Stimulated activated CD8-positive, alpha-beta memory T cell treated with anti-CD3 and anti-CD28 coated beads, Interleukin-15, amount 100 ng/mL, for 24 hours (primary cell): ENCODE measurements at places on chromosomes 6 and 20.
A peak's percentile ranks its signal among the peaks of the same experiment; 100 is the strongest.

- DNase-seq = no peak
These were observed 671.8 kb downstream of the QKI start for GRCh38 chr6:164086076-164086887.

GRCh38 chr6:158703837-158704822, 54.3 kb downstream of the SYTL3 start:
- peak; percentile 63 for DNase-seq

DNA sequence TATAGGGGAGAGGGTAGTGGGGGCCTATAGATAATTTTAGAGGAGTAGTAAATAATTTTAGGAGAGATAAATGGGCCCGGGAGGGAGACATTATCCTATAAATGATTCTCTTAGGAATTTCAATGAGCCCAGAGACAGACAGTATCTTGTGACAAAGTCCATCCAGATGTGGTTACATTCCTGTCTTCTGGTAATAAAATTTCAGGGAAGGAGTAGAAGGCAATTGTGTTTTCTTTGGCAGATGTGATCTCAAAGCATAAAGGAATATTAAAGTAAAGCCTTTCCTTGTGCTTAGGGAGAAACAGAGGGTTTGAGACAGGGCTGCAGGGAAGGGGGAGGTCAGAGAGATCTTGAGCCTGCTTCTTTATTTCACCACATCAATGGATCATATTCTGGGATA, 979.8 kb upstream of the GJE1 start:
- DNase-seq = no peak

- DNase-seq = no peak
These were observed 58.5 kb upstream of the BEND3 start for GRCh38 chr6:107173779-107174178.

DNA sequence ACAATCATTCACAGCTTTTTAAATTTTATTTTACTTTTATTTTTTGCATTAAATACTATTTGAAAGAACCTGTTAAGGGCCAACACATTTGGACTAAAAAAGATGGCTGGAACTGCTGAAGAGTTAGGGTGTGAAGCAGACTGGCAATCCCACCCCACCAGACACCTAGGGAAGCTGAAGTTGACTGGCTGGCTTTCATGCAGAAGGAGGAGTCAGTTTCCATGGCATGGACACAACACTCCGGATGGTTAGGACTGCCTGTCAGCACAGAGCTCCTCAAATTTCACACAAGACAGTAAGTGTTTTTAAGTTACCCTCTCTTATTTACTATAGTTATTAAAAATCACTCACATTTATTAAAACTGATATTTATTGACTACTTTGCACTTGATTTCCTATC, at the start of gene ANKRD66:
TSS of gene ANKRD66 (plus strand) at position 238 of the 400 bp plus-strand sequence. CDS start 5,016 bp downstream, outside the sequence.
- DNase-seq = no peak

DNA sequence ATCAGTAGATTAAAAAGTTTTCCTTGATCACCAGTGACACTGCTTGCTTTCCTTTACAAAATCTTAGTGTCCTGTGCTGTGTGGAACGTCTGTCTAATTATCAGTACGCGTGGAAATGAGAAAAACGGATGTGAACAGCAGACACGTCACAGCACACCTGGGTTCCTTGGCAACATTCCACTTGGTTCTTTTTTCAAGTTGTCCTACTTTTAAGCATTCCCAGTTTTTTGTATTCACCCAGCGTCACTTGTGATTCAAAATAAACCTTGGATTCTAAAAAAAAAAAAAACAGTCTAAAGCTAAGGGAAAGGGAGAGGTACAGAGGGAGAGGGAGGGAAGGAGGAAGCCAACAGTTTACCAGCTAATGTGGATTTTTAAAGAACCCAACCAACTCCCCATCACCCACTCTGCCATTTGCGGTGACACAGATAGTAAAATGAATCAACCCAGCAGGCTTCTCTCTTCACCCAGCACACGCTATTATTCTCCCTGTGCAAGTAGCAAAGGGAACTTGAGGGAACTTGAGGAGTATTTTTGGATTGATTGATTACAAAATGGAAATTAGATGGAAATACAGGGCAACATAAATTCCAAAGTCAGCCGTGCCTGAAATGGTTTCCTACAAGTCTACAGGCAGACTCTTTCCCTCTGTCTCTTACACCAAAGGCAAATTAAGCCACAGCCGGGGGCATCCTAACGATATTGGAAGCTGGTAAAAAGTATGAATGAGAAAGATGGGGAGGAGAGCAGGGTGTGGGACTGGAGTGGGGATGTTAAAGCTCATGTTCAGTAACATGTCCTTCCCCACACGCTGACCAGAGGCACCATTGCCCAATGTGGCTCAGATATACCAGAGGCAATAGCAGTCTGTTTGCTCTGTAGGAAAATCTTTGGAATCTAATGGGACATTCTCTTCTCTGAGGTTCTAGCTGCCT, 129.8 kb downstream of the SASH1 start:
- DNase-seq = no peak

GRCh38 chr6:151012321-151013294, 147.1 kb downstream of the MTHFD1L start:
- no peak for DNase-seq

DNA sequence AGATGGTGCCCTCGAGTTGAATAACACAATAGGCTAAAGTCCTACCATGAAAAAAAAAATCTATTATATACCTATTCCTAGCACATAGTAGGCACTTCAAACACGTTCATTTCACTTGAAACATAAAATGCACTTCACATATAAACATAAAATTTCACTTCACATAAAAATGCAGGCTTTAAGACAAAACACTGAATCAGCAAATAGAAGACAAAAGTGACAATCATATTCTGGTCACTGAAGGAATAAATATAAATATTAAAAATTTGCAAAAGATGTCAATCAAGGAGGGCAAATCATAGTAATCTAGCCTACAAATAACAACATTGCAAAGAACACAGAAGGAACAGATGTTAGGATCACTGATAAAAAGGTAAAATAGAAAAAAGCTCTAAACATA, 153.1 kb downstream of the LMBRD1 start:
- no peak for DNase-seq

GRCh38 chr6:73704260-73704659, 8.3 kb downstream of the CD109 start:
- DNase-seq = no peak

DNA sequence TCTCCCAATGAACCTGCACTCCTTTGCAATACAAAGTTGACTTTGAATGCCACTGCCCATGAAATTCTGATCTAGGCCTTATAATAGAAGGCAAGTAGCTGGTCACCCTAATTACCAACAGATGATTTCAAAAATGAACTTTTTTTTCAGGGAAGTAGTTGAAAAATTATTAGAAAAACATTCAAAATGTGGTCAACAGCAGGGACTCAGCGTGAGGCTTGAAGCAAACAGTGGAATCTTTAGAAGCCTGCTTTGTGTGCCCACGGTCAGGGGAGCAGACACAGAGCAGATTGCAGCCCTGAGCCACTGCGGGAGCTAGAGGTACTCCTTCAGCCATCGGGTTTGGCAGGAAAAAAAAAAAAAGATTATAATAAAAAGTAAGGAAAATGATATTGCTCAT, 87.1 kb upstream of the HEY2 start:
- no peak for DNase-seq

- no peak for DNase-seq
These were observed 47.7 kb downstream of the STMND1 start for GRCh38 chr6:17149571-17149970.

- DNase-seq = no peak
These were observed 144.7 kb upstream of the SLC22A23 start for GRCh38 chr6:3601570-3601969.

DNA sequence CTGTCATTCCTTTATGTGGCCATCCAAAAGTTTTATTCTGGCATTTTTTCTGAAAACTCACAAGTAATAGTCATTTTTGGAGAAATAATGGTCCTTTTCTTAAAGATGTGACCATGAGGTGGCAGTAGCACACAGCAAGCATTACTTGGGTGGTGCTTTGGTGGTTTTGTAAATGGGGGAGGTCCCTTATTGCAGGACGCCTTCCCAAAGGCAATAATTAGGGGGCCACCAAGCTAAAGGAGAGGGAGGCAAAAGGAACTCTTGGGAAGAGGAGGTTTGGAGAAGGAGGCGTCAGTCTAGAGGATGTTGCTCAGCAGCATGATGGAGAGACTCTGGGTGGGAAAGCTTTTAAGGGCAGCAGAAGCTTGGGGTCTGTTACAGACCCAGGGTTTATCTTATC, 422.6 kb upstream of the MMS22L start:
- DNase-seq = no peak

DNA sequence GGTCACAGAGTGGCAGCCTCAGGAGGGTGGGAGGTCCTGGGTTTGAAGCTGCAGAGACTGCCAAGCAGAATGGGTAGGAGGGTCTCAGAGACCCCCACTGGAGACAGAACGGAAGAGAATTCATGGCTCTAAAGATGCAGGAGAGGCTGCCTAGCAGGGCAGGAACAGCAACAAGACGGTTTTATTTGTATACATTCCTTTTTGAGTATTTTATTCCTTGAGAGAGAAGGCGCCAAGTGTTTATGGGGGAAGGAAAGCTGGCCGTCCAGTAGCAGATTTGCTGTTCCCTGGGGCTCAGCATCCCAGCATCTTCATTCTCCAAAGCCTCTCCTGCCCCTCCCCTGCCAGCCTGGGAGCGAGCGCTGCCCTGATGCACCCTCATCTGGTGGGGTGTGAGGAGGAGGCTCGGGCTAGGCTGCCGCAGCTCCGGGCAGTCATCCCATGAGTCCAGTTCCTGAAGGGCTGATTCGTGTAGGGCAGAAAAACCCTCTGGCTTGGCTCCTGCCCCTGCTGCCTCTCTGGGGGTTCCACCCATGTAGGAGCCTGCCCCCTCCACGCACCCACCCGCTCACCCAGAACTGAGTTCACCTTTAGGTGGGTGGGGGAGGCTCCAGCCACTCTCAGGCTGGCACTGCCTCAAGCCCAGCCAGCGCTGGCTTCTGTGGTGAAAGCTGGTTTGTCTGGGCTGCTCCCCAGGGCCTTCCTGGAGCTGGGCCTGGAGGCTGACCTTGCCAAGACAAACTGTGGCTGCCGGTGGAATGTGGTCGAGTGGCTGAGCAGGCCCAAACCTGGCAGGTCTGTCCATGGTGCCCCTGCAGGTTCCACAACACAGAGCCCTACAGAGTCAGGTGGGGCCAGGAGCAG, 32.4 kb downstream of the CPXM1 start:
- DNase-seq = no peak

GRCh38 chr20:38927902-38928578, 1.8 kb downstream of the FAM83D start:
- no peak for DNase-seq

DNA sequence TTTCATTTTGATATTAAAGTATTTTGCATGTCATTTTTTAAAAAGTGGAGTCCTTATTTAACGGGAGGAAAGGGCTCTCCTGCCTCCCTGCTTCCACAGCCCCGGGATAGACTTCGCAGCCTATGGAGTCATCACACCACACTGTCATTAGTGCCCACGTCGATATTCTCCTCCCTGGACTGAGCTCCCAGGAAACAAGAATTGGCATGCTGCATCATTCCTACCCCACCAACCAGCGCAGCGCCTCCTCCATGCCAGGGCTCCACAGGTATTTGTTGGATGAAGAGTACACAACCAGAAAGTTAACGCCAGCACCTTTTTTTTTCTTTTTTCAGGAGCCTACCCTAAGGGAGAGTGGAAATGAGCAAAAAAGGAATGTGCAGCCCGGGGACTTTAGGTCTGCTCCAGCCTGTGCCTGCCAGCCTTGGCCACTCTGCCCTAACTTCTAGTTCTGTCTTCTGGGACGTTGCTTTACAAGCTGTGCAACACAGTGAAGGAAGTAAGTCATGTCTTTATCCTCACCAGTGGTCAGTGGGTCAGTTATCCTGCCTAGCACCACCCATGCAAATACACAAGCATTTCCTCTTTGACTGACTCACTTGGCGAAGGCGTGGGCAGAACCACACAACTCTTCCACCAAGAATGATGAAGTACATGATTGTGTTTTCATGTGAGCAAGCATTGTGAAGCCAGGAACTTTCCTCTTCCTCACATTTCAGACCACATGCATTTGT, 180.7 kb upstream of the UST start:
- DNase-seq = no peak

DNA sequence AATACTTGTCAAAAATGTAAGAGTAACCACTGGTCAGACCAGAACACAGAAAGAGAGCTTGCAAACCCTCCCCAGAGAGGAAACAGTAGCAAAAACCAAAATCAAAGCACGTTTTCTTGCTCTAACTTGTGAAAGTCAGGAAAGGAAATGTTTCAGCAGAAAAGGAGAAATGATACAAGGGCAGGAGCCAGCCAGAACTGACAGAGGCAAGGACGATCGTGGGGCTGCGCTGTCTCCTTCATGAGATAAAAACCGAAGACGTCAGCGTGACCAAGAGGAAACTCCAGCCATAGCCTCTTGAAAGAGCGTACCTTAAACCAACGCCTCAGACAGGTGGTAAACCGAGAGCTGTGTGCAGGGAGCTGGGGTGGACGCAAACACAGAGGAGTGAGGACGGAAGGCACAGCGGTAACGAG, 27.5 kb downstream of the LAMA5 start:
- DNase-seq = no peak

- DNase-seq = peak; percentile 81
These were observed 2.3 kb downstream of the TUBB start for GRCh38 chr6:30722280-30723112.

DNA sequence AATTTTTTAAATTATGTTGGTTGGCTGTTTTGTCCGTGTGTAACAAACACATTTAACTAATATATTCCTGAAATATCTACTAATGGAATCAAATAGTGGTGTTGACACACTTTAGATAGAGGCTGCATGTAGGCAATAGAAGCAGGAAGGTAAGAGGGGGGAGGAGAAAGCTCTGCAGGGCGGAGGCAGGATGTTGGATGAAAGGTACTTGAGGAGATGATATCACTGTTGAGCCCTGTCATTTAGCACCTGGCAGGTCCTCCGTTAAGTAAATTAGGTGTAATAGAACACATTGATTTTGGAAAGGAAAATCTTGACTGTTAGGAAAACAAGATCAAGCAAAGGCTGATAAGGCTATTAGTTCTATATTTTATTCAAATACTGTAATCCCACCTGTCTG, 618.7 kb downstream of the PKHD1 start:
- DNase-seq = no peak

DNA sequence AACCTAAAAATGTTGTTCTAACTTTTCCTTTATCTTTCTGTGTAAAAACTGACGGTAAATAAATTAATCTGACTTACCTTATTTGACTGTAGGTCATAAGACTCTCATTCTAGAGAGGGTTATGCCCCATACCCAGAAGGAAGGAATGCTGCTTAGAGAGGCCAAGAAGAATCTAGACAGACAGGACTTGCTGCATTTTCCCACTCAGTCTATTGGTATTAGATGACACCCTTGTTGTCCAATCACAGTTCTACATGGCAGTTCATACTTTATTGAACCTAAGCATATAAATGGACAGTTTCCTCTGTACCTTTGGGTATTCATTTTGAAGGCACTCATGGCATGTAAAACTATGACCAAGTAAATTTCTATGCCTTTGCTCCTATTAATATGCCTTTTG, 359.6 kb upstream of the ID4 start:
- DNase-seq = no peak

DNA sequence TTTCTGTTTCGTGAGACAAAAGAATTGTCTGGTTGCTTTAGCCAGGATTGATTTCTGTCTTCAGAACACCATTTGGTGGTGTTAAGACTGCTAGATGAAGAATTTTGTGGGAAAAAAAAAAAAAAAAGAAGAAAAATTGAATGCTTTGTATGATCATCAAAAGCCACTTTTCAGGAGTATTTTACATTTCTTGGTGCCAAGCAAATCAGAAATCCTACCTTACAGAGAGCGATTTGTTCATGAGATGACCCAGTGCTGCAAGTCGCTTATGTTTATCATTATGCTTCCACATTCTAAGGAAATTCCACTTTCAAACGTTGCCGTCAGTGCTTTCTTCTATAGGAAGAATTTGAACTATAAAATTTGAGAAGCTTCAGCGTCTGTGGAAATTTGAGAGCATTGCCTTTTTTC, 228.7 kb downstream of the BCKDHB start:
- no peak for DNase-seq
